ENCODE measurements at places on chromosomes 16 and 17. TPM values are rescaled to one million over a fixed set of nuclear protein-coding genes. Genes with fewer than 3 reads are reported as not detected.

The CDK3 gene
- total RNA-seq: 2.2 TPM

The NPW gene
- total RNA-seq: 1.3 TPM

The CMTM2 gene
- total RNA-seq: not detected

The DUS2 gene
- 19.4 TPM for total RNA-seq

The KRTAP4-6 gene
- total RNA-seq: not detected

The KRTAP17-1 gene
- not detected for total RNA-seq

The RAC3 gene
- 9.1 TPM for total RNA-seq

The QPRT gene
- 123 TPM for total RNA-seq

DNA sequence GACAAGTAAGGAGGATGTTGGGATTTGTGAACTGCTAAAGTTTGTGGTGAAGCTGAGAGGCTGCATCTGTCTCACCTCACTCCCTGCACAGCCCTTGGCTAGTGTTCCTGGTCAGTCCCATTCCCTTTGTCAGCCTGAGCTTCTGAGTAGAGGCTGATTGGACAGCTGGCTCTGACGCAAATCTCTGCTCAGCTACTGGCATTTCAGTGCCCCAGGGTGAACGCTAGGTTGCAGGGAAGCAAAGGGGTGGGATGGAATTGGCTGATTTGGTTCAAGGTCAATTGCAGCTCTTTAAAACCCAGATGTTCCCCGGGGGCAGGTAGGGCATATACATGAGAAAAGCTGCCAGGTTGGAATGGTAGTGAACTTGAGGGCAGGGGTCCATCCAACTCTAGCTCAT lies 23.1 kb upstream of the CNOT1 start:
- peak; percentile 51 for DNase-seq

DNA sequence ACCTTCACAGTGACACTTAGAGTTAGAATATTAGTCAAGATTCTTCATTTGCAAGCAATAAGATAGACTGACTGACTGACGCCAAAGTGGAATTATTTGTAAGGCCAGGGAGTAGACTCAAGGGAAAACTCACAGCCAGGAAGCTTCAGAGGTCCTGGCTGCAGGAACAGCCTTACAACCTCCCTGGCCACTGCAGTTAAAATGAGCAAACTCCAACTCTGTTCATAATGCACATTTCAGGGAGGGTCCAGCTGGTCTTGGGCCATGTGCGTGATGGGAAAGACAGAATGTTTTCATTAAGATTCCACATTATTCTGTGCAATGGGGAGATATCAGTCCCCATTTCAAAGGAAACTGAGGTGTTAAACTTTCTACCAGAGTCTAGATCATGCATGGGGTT lies 9.9 kb downstream of the CAPNS2 start:
- DNase-seq: no peak

GRCh38 chr17:56113486-56113885 lies 39.8 kb upstream of the ANKFN1 start:
- DNase-seq: no peak

- no peak for DNase-seq
Observed at GRCh38 chr17:39651923-39652586, 13.1 kb upstream of the TCAP start.

- no peak for DNase-seq
Observed at GRCh38 chr16:6682142-6682811, 650.4 kb upstream of the RBFOX1 start.

DNA sequence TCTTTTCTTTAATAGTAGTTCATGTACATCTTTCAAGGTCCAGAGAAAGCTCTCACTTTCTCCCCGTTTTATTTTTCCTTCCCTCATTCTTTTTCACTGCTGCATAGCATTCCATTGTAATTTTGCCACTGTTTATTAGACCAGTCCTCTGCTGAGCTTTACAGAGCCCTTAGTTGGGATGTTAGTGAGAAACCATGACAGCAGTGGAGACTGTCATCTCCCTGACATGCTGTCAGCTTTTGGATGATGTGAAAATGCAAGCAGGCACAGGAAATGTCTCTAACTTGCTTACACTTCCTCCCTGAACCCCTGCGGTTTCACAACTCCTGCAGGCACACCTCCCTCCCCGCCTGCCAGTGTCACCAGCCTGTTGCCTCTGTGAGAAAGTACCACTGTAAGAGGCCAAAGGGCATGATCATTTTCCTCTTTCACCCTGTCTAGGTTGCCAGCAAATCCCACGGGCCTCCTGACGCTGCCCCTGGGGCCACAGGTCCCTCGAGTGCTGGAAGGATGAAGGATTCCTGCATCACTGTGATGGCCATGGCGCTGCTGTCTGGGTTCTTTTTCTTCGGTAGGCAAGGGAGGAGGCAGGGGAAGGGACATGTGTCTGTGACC lies at the start of gene ITGAL:
Gene ITGAL, plus strand, starts transcription at position 415 of the 615 bp plus-strand sequence. Its CDS starts 96 bp downstream, at position 511.
- no peak for DNase-seq

GRCh38 chr17:73646409-73647300 lies 2.4 kb upstream of the SDK2 start:
- DNase-seq: no peak

GRCh38 chr16:12195296-12195695 lies 218.8 kb downstream of the SNX29 start:
- DNase-seq: no peak

DNA sequence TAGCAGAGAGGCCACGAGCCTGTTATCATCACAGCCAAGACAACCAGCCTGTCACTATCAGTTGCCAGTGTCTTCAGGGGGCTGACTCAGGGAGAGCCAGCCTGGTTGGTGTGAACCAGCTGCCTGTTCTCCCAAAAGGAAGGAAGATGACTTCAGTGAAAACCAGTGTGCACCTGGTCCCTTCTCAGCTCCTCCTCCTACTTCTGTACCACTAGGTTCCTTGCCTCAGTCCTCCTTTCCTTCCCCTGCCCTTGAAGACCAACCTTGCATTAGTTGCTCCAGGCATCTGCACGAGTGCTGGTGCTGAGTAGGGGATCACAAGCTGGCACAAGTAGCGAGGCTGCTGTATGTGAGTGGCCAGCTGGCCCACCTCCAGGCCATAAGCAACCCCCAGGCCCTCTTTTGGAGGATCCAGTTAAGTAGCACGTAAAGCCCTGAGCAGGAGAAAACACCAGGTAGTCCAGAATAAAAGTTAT lies 8.5 kb downstream of the TUBG1 start:
- no peak for DNase-seq

- no peak for DNase-seq
Observed at GRCh38 chr17:57939797-57940196, 15.4 kb downstream of the CUEDC1 start.

DNA sequence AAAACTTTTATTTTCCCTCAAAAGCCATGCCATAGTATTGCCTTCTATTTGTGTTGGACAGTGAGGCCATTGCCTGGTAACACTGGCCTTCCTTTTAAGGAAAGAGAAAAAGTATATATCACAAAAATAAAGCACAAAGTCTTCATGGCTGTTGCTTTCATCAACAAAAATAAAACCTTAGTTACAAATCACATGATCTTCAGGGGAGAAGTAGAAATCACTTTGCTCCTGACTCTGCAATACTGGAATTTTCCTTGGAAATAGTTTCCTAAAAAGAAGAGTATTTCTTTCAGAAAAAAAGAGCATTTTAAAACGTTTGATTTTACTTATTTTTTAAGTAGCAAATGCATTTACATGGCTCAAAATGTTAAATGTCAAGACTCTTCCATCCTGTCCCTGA lies 41.9 kb downstream of the FAM20A start:
- DNase-seq: no peak

- DNase-seq: no peak
Observed at GRCh38 chr17:4772235-4772613, 538 bp downstream of the TM4SF5 start.

Data from fibroblast of villous mesenchyme (primary cell).